Lower leg skin (tissue), 4 donors: ENCODE measurements at places on chromosomes 3 and 15.

DNA sequence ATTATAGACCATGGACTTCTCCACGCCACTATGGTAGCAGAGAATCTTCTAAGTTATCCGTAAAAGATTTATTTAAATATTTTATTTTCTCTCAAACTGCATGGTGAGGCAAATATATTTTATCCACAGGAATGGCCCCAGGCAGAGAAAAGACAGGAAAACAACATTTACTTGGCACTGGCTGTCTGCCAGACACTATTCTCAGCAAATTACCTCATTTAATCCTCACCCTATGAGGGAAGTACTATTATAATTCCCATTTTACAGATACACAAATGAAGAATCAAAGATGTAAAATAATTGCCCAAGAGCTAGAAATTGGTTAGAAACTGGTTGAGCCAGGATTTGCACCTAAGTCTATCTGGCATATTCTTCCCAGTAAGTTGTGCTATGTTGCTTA is 361.4 kb upstream of the IL12A start:
- no peak for DNase-seq

DNA sequence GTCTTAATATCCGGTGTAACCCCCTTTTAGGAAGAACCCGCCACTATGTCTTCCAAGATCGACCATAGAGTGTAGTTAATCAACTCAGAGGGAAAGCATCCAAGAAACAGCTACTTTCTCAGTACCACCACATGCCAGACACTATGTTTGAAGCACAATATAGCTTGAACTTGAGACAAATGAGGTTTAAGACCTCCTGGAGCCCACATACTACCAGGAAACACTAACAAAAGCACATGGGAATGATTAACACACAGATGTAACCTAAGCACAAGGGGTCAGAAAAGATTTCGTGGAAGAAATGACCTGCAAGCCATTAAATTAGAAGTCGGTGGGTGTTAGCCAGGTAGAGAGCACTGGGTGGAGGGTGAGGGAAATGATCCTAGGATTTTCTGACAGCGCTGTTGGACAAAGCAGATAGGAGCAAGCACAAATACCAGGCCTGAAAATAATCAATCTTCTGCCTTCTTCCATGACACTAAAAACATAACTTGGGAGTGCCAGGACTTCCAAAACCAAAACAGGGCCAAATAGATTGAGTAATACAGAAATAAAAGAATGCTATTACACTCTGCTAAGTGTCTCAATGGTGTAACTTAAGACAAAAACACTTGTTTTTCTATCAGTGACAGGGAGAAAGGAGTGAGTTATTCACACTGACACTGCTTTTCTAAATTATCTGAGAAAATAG is 213.7 kb downstream of the FOXP1 start:
- DNase-seq, result no peak

GRCh38 chr3:194348354-194348753 is 2.8 kb downstream of the CPN2 start:
- no peak for DNase-seq

DNA sequence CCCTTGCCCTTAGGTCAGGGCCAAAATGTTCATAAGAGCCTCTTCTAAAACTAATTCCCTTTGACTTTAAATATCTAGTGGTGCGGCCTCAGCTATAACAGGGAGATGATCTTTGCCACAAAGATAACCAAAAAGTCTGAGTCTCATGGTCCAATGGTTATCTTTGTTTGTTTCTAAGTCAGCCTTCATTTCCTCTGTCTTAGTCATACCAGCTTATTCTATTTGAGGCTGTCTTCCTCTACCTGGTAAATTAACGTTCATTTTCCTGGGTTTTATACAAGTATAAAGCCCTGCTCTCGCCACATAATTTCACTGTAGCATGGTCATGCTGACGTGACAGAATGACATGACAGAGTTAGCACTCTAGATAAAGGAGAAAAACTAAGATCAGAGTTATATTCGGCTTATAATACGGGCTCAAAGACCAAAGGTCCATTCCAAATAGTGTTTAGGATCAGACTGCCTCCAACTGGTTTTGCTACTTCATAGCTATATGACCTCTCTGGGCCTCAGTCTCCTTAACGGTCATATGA is 18.4 kb downstream of the ZNF860 start:
- no peak for DNase-seq

DNA sequence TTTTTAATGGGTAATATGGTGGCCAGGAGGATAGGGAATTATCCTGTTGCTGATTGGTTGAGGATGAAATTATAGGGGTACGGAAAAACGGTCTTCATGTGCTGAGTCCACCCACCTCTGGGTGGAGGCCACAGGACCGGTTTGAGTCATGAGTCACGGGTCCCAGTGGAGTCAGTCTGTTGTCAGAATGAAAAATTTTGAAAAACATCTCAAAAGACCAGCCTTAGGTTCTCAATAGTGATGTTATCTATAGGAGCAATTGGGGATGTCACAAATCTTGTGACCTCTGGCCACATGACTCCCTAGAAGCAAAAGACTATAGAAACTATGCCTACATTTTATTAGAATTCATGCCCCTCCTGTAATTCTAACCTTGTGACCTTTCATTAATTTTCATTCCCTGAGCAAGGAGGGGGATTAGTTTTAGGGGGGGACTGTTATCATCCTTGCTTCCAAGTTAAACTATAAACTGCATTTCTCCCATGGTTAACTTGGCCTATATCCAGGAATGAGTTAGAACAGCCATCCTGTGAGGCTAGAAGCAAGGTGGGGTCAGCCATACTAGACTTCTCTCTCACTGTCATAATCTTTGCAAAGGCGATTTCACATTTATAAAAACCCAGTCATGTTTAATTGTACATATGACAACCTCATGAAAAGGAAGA is 101.2 kb downstream of the TCF12 start:
- DNase-seq, result no peak

DNA sequence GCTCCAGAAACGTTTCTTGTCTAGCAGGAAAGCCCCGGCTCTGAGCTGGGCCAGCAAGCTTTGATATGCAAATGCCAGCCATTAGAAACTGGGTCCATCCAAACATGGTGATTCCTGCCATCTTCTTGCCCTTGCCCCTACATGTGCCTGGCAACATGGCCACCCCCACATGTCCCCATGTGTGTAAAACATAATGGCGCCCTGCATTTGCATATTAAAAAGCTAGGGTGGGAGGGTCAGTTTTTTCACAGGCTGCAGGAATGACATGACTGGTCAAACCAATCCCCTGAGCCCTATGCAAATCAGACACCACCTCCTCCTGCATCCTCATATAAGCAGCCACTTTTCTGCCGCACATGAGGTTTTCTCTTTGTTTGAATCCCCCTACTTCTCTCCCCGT is 21.2 kb downstream of the GPR156 start:
- DNase-seq, result no peak

DNA sequence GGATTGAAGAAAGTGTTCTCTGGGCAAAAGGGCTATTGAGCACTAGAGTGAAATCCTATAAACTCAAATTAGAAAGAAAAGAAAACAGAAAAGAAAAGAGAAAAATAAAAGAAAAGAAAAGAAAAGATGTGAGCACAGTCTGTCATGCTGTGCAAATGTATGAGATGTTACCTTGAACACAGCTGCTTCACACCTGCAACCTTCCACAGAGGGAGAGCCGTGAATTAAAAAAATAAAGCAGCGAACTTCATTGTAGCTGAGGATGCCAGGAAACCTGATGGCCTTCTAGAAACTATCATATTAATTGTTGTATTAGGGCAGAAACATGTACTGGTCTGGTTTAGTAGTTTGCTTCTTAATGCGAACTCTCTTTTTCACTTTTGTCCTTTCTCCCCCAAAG is 88.0 kb upstream of the SATB1 start:
- no peak for DNase-seq

DNA sequence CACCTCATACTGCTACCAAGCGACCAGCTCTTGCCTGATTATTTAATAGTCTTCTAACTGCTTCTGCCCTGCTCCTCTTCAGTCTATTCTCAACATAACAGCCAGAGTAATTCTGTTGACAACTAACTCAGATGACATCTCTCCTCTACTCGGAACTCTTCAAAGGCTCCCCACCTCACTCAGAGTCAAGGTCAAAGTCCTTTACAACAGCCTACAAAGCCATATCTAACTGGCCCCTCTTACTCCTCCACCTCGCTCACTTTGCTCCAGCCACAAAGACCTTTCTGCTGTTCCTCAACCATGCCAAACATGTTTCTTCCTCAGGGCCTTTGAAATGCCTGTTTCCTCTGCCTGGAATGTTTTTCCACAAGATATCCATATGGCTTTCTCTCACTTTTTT is 43.6 kb downstream of the PIK3R4 start:
- no peak for DNase-seq

- no peak for DNase-seq
Observed at GRCh38 chr15:30055604-30056003, 27.2 kb upstream of the GOLGA8J start.

DNA sequence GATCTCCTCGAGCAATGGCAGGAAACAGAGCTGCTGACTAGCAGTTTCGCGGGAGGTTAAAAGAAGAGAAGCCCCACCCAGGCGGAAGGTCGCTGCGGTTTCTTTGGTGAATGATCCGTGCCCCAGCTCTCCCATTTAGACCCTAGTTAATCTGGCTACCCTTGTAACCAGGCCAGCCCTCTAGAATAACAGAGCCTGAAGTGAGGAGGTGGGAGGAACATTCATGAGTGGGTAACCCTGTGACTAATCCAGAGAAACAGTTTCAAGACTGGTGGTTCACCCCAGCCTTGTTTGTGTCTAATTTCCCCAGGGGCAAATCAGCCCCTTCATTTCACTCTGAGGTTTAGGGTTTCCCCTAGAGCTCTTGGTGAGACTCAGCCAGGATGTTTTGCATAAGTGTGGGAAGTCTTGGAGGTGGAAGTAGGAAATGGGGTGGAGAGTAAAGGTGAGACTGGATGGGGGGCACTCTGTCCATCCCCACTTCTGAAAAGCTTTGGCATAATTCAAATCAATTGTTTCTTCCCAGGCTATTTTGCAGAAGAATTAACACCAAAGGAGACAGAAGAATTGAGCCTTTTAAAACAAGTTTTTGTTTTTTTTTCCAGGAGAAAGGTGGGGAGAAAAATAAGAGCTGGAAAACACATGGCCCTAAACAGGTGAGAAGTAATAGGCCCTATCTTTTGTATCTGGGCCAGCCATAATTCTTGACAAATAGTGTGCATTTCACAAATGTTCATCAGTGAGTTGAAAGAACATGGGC is 303.1 kb downstream of the RPLP1 start:
- no peak for DNase-seq

- DNase-seq, result no peak
Observed at GRCh38 chr3:100802126-100802525, 92.8 kb downstream of the TFG start.

DNA sequence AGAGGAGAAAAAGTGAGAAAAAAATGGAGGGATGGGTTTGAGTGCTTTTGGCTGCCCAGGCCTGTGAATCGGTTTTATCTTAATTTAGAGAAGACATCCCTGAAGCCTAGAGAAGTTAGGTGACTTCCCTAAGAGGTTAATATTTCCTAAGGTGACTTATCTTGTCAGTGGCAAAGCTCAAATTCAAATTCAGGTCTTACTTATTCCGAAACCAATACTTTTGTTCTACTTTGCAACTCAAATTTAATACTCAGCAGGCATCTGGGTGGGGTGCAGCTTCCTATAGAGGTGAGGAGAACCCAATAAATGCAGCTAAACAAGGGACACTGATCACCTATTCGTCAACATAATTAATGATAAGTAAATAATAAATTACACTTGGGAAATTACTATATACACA is 54.9 kb upstream of the MYRIP start:
- no peak for DNase-seq

- no peak for DNase-seq
Observed at GRCh38 chr3:47909607-47910006, 106.6 kb downstream of the MAP4 start.

DNA sequence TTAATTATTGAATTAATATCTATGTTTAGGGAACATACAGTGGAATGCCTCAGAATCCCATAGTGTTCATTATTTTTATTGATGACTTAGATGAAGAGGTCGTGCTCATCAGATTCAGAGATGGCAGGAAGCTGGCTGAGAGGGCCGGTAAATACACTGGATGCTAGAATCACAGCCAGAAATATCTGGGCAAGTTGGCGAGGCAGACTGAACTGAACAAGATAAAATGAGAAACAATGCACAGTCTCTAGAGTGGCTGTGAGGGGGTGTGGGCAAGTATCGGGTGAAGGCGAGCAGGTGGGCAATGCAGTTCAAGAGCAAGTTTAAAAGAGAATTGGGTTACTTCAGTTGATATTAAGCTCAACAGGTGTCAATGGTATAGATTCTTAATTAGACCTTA is 5.9 kb downstream of the DGKG start:
- no peak for DNase-seq

DNA sequence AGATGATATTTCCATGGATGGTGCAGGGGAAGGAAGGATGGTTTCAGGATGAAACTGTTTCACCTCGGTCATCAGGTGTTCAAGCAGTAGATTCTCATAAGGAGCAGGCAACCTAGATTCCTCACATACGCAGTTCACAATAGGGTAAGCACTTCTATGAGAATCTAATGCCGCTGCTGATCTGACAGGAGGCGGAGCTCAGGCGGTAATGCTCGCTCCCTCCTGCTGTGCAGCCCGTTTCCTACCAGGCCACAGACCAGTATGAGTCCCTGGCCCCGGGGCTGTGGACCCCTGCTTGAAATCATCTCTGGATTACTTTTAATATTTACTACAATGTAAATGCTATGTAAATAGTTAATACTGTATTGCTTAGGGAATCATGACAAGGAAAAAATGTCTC is 241.8 kb downstream of the ROBO2 start:
- DNase-seq, result no peak
